ENCODE measurements at places on chromosomes 11 and 22.

DNA sequence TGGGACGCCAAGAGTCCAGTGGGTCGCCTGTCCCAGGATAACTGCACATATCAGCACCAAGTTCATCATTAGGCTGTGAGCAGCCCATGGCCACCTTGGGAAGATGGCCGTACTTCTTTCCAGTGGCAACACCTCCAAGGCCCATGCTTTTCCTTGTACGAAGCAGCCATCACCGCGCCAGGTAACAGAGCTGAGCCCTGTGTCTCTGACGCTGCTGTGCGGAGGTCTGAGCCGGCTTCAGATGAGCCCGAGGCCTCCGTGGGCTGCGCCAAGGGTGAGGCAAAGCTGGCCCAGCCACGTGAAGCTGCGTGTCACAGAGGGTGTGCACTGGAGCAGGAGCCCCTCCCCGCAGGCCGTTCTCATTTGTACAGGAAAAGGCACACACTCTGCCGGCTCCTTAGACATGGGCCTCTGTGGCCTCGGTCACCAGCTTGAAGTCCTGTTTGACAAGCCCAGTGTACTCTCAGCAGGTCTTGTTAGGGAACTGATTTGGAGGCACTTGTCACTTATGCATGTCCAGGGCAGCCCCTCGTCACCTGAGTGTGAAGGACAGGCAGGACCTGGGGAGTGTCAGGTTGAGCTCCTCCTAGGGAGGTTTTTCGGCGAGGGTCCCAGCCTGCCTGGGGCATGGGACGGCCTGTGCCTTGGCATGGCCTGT is 401.5 kb downstream of the TBC1D22A start:
- no peak for DNase-seq

DNA sequence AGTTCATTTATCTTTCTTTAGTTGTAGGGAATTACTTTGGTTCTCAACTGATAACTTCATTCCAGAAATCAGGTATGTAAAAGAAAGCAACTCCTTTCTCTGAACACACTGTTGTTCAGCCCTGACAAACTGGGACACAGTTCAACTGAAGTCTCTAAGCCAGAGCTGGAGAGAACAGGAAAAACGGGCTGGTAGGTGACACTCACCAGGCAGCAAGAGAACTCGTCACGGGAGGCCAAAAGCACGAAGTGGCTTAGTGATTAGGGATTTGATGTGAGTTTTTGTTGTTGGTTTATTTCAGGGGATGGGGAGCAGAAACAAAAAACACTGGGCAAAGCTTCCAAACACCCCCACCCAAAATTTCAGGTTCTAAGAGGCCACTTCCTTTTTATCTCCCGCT is 54.1 kb downstream of the MYH9 start:
- DNase-seq: no peak

DNA sequence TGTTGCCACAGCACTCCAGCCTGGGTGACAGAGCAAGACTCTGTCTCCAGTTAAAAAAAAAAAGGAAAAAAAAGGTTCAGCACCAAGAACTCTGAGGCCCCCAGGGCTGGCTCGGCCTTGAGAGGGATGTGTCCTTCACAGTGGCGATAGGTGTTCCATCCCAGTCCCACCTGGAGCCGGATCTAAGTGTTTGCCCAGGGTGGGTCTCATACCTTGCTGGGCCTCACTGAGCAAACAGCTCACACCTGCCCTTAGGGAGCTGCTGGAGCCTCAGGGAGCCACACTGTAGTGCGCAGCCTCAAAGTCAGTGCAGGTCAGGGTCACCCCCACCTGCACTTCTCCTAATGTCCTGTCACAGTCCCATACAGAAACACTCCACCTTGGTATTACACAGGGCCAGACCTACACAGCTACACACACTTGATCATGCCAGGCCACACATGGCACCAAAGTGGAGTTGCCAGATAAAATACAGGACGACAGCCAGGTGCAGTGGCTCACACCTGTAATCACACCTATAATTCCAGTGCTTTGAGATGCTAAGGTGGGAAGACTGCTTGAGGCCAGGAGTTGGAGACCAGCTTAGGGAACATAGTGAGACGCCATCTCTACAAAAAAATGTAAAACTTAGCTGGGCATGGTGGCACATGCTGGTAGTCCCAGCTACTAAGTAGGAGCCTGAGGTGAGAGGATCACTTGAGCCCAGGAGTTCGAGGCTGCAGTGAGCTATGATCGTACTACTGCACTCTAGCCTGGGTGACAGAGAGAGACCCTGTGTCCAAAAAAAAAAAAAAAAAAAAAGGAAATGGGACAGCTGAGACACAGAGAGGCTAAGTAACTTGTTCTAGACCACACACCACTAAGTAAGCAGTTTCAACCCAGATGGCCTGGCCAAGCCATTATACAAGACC is 7.3 kb downstream of the STARD10 start:
- no peak for DNase-seq

DNA sequence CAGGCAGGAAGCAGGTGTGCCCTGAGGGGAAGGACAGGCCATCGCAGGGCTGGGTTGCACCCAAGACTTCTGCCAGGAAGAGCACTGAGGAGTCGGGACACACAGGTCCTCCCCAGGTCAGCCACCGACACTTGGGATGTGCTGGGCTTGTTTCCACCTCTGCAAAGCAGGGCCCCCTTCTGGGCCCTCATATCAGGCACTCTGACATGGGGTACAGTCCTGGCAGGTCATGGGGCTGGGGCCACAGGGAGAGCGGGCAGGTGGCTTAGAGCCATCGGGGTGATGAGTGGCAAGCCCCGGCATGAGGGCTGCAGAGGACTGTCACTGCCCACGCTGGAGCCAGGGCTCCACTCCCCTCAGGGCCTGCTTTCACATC is 7.9 kb upstream of the ADORA2A start:
- no peak for DNase-seq

DNA sequence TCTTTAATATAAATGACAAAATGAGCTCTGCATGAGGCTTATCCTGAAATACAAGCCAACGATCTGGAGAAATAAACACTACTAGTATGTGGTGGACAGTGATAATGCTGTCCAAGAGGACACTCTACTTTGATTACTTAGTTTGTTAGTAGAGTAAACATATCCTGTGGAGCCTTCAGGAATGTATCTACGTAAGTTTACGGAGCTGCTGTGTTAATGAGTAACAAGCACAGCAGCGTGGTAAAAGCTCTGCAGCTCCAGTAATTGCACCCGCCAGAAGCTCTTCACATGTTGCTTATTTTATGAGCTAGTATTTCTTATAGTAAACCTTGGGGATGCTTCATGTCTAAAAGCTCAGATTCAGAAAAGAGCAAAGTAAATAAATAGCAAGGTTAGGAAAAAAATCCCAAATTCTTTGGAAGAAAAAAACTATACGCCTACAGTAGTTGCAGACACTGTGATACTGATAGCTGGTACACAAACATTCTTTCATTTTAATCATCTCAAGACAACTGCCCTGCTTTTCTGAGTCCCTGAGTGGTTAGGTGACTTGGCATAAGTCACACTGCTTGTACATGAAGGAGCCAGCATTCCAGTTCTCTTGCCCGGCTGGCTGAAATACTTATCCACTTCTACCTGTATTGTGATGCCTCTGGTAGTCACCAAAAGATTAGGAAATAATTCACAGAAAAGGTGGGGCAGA is 32.7 kb upstream of the CCDC34 start:
- DNase-seq: no peak

- no peak for DNase-seq
Measured at GRCh38 chr11:110735455-110736170, 23.4 kb upstream of the ARHGAP20 start.

DNA sequence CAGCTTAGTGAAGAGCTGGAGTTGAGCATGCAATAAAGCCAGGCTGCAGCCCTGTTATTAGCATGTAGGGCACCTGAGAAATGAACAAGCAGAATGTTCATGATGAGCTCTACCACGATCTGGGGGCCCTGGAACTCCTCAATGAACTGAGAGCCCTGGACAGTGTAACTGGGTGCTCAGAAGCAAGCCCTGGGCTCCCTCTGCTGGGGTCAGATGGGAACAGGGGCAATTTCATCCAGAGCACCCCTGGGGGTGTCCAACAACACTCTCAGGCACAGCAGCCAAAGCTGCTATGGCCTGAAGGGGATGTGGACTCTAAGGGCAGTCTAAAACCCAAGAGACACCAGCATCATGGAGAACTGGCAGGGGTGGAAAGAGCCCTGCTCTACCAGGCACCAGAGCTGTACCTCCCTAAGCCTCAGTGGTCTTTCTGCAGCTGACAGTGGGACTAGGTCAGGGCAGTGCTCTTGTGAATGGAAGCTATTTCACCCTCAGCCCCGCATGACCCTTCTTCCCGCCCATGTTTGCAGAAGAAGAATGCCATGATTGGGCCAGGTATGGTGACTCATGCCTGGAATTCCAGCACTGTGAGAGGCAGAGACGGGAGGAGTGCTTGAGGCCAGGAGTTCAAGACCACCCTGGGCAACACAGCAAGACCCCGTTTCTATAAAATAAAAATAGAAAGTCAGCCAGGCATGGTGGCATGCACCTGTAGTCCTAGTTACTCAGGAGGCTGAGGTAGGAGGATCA is 28.9 kb downstream of the THOC5 start:
- DNase-seq: no peak

DNA sequence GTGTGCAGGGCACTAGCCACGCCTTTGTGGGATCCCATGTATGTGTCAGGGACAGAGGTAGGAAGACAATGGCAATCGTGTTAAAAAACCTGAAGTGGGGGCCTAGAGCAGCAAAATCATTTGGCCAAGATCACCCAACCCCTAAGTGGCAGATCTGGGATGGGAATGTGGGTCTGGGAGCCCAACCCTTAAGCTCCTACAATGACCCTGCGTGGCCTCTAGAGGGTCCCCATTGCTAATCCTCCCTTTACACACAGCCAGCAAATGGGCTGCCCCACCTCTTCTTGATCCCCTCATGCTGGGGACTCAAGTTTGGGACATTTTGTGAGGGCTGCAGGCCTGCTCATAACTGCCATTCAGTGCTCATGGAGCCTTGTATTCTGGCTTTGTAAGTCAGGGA is 73.2 kb upstream of the SUSD2 start:
- no peak for DNase-seq

- DNase-seq: no peak
Measured at GRCh38 chr22:33036881-33037280, 21.3 kb downstream of the SYN3 start.

- DNase-seq: no peak
Measured at GRCh38 chr11:2202071-2202899, 30.7 kb upstream of the TH start.

DNA sequence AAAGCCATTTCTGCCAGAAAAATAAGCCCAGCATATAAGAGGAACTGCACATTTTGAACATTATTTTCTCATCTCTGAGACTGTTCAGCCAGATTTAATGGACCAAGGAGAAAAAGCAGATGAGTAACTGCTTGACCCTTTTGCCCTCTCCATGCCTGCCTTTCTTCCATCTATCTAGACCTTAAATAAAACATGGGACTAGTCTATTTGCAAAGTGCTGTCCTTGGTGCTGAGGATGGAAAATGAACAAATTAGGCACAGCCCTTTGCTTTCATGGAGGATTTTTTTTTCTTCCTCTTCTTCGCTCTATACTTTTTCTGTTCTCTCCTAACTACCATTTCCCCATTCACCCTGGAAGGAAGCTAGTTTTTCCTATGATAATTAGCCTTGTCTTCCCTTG is 361.3 kb downstream of the GRM5 start:
- no peak for DNase-seq

DNA sequence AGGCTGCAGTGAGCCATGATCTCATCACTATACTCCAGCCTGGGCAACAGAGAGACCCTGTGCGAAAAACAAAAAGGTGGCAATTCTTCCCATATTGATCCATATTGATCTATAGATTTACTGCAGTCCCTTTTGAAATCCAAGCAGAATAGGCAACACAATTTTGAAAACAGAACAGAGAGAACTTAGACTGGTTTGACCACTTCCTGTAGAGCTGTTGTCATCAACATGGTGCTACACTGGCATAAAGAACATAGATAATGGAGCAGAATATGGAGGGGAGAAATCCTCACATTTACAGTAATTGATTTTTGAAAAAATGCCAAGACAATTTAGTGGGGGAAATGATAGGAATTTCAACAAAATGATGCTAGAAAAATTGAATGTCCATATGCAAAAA is 34.1 kb downstream of the GRK3 start:
- DNase-seq: no peak

DNA sequence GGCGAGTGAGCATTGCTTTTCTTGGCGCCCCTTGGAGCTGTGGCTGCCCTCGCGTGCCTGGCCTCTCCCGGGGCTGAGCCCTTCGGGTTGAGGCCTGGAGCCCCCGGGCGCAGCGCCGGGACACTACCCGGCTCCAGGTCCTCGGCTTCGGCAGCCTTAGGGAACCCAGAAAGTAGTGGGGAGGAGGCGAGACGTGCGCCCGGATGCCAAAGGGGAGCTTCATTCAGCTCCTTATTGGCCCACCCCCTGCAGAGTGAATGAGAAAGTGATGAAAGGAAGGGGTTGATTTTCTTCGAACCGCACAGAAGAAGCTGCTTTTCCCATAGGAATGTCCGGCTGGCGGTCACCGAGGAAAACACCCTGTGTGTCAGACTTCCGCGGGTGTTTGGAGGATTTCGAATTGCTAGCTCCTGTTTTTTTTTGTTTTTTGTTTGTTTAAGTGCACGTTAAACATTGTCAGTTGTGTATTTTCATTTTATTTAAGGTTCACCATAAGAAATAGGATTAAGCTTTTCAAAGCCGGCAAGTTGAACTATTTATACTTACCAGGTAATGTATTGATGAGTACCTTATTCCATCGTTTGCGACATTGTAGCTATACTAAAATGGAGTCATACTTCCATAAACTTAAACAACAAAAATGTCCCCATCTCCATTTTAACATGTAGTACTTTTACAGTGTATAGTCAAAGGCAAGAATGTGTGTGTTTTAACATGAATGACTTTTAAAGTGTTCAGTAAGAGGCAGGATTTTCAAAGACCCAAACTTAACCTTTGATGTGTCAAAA is 841 bp upstream of the EIF4G2 start:
- DNase-seq: no peak

DNA sequence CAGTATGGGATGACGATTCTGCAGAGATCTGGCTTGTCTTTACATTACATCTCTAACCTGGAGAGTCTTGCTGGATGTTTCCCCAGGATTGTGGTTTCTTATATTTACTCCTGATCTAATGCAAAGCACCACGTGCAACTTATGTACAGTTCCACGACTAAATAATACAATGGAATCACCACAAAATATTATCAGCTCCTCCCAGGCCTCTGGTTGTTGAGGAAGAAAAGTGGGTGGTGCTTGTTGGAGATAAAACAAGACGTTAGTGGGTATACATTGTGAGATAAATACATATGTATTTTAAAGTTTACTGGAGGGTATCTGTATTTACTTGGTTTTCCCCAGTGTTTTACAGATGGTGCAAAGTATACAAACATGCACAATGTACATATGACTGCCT is 569.7 kb downstream of the NTM start:
- DNase-seq: no peak

- no peak for DNase-seq
Measured at GRCh38 chr11:58774164-58774593, 42.4 kb upstream of the GLYAT start.

DNA sequence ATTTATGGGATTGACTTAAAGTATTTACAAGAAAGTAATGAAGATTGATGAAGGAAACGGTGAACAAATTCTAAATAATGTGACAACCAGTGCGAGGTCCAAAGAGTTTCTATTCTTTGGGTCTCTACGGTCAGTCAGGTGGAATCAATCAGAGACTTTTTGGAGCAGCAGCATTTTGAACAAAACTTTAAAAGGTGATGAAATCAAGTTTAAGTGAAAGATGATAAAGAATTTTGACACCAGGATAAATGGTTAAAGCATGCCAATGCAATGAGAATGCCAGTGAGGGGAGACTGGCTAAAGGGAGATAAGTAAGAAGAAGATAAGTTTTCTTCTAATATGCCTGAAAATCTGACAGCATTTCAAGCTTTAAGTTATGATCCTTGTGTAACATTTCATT is 67.9 kb downstream of the DCUN1D5 start:
- no peak for DNase-seq
